ENCODE measurements at places on chromosomes 13 and 19. TPM values are rescaled to one million over a fixed set of nuclear protein-coding genes. Genes with fewer than 3 reads are reported as not detected.
A peak's percentile ranks its signal among the peaks of the same experiment; 100 is the strongest.

The PLPP2 gene
- total RNA-seq = 0.07 TPM

DNA sequence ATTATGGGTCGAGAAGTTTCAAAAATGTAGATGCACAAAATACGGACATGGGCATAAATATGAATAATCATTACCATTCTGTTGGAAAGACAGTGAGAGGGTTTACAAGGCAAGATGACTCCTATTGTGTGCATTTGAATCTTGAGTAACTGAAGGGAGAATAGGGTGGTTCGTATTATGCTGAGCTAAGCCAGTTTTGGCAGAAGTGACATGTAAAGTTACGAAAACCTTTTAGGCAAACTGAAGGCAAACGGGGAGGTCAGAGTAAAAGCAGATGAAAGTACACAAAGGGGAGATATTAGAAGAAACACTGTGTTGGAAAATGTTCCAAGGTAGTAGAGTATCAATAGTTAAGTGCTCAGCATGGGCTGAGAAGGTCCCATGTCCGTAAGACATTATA is 16.8 kb downstream of the DCT start:
- DNase-seq = no peak
- H3K4me3 ChIP-seq = no peak overlapping the region
- H3K27me3 ChIP-seq = no peaks in the 10 kb centered on the region
- peaks cover 4% of the 10 kb centered on the region for H3K4me1 ChIP-seq

DNA sequence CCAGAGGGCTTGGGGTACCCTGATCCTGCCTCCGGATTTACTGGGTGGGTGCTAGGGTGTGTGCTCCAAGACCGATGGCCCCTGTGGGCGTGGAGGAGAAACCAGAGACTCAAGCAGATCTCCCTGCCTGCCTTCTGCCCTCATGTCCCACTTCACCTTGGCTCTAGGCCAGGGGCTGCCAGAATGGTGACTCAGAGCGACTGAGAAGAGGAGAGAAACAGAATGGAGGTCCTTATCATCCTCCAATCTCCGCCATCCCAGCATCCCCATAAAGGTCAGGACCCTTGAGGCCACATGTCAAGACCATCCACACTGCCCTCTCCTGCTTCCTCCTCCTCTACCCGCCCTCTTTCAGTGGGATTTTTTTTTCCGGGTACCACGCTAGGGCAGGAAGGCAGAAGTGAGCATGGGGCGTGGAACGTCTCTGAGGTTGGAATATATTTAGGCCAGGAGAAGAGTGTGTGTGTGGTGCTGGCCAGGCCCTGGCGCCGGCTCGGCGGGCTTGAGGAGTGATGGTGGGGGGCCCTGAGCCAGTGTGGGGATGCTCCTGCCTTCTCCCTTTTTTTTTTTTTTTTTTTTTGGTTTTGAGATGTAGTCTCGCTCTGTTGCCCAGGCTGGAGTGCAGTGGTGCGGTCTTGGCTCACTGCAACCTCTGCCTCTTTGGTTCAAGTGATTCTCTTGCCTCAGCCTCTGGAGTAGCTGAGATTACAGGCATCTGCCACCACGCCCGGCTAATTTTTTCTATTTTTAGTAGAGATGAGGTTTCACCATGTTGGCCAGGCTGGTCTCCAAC is 22.3 kb downstream of the IER2 start:
- peak; percentile 85 for DNase-seq
- H3K27ac ChIP-seq = peak overlapping the region; percentile 97
- H3K27me3 ChIP-seq = no peaks in the 10 kb centered on the region
- H3K36me3 ChIP-seq = peaks cover 8% of the 10 kb centered on the region
- peak overlapping the region; percentile 88 for H3K4me3 ChIP-seq
- peaks cover 44% of the 10 kb centered on the region for H3K4me1 ChIP-seq

DNA sequence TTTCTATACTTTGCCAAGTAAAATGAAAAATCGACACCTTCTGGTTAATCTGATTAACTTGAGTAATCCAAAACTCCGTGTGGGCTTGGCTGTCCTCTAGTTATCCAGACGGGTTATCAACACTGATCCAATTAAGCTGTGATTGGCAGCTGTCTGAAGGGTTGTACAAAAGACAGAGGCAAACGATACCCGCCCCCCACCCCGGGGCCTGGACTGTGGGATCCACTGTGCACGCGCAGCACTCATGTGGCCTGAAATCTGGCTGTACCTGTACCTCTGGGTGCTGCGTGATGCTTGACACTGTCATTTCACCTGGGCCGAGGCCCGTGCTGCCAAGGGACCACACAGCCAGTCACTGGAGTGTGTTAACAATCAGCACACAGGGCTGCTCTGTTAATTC is 53.5 kb downstream of the COL4A2 start:
- H3K4me3 ChIP-seq = no peak overlapping the region
- DNase-seq = no peak
- no peaks in the 10 kb centered on the region for H3K4me1 ChIP-seq
- H3K36me3 ChIP-seq = no peaks in the 10 kb centered on the region
- H3K27me3 ChIP-seq = peaks cover 2% of the 10 kb centered on the region

The C19orf38 gene
- 3.6 TPM for total RNA-seq

The POSTN gene
- not detected for total RNA-seq

The ZNF723 gene
- not detected for total RNA-seq

- no peaks in the 10 kb centered on the region for H3K4me1 ChIP-seq
- H3K27me3 ChIP-seq = no peaks in the 10 kb centered on the region
- no peak for DNase-seq
- no peaks in the 10 kb centered on the region for H3K36me3 ChIP-seq
- no peak overlapping the region for H3K4me3 ChIP-seq
Measured at GRCh38 chr13:80235166-80235966, 105.6 kb downstream of the SPRY2 start.

The CCL25 gene
- total RNA-seq = not detected

DNA sequence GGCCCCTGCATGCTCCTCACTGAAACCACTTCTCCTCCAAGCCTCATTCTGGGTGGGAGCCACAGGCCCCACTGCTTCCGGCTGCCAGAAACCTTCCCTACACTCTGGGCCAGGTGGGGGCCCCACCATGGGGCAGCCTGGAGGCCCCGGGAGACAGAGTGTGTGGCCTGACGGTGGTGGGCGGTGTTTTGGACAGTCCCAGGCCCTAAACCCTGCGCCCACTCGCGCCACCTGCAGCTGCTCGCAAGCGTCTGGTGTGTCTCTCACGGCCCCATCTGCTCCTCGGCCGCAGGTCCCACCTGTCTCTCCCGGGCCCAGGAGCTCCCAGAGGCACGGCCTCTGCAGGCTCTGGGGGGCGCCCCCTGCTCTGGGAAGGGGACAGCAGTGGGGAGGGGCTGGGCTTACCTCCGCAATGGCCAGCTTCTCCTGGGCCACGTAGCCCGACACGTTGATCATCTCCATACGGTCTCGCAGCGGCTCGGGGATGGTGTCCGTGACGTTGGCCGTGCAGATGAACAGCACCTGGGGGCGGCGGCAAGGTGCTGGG is 5.6 kb downstream of the RPL36 start:
- no peak for DNase-seq
- H3K27me3 ChIP-seq = no peaks in the 10 kb centered on the region
- no peak overlapping the region for H3K4me3 ChIP-seq
- peaks cover 11% of the 10 kb centered on the region for H3K4me1 ChIP-seq
- H3K27ac ChIP-seq = no peak overlapping the region
- peaks cover 54% of the 10 kb centered on the region for H3K36me3 ChIP-seq

- peak overlapping the region; percentile 42 for H3K4me3 ChIP-seq
- H3K27ac ChIP-seq = peak overlapping the region; percentile 99
- H3K4me1 ChIP-seq = peaks cover 76% of the 10 kb centered on the region
- H3K36me3 ChIP-seq = peaks cover 63% of the 10 kb centered on the region
Measured at GRCh38 chr13:99353836-99354235, 46.6 kb upstream of the GPR183 start.

The PLD3 gene
- total RNA-seq = 52.2 TPM

GRCh38 chr13:20553311-20553710 is 13.6 kb upstream of the IFT88 start:
- no peaks in the 10 kb centered on the region for H3K4me1 ChIP-seq
- no peaks in the 10 kb centered on the region for H3K36me3 ChIP-seq
- DNase-seq = no peak

The RASAL3 gene
- total RNA-seq = 110 TPM

DNA sequence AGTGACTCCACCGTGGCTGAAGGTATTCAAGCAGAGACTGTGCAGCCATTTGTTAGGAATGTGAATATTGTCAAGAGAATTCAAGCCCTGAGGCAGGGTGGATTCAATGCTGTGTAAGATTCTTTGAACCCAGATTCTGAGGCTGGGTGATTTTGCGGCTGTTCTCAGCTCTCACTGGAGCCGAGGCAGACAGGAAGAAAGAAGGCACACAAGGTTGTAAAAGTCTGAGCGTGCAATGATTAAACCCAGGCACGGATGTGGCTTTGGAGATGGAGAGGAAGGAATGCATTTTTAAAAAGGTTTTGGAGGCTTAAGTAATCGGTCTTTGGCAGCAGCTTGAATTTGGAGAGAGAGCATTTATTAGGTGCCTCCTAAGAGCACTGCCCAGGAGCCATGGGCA is 187.9 kb downstream of the KATNAL1 start:
- peak overlapping the region; percentile 52 for H3K27ac ChIP-seq
- H3K4me1 ChIP-seq = peaks cover 39% of the 10 kb centered on the region
- peaks cover 5% of the 10 kb centered on the region for H3K27me3 ChIP-seq
- DNase-seq = peak; percentile 86

GRCh38 chr19:8352134-8352827 is 9.2 kb upstream of the KANK3 start:
- peaks cover 23% of the 10 kb centered on the region for H3K27me3 ChIP-seq
- peaks cover 13% of the 10 kb centered on the region for H3K4me1 ChIP-seq
- DNase-seq = no peak
- no peak overlapping the region for H3K27ac ChIP-seq
- peak overlapping the region; percentile 19 for H3K4me3 ChIP-seq
- H3K36me3 ChIP-seq = no peaks in the 10 kb centered on the region

The PINLYP gene
- 9.9 TPM for total RNA-seq

The FSD1 gene
- total RNA-seq = 44.2 TPM

GRCh38 chr13:59368693-59369092 is 795.0 kb downstream of the DIAPH3 start:
- H3K4me1 ChIP-seq = no peaks in the 10 kb centered on the region
- H3K4me3 ChIP-seq = no peak overlapping the region
- no peak overlapping the region for H3K27ac ChIP-seq
- peak; percentile 28 for DNase-seq
- no peaks in the 10 kb centered on the region for H3K27me3 ChIP-seq

DNA sequence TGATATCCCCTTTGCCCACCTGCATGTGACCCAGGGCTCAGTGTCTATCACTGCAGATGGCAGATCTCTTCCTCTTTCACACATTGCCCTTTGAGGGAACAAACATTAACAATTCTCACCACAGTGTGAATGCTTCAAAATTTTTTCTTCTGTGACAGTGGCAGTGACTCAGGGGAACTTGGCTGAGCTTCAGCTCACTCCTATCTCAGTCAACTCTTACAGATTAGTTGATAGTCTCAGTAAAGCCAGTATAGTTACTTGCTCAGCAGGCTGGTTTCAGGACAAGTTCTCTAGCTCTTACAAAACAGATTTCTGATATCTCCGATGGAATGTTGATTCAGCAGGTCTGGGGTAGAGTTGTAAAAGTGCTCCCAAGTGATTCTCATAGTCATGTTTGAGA is 166.9 kb downstream of the DLEU7 start:
- no peak overlapping the region for H3K27ac ChIP-seq
- DNase-seq = no peak
- H3K27me3 ChIP-seq = peaks cover 7% of the 10 kb centered on the region

The FFAR1 gene
- total RNA-seq = 0.14 TPM

The SMIM24 gene
- not detected for total RNA-seq

- peaks cover 23% of the 10 kb centered on the region for H3K4me1 ChIP-seq
- no peak for DNase-seq
- no peak overlapping the region for H3K4me3 ChIP-seq
- peaks cover 5% of the 10 kb centered on the region for H3K27me3 ChIP-seq
- H3K27ac ChIP-seq = no peak overlapping the region
- H3K36me3 ChIP-seq = no peaks in the 10 kb centered on the region
Measured at GRCh38 chr13:112686364-112686763, 3.5 kb upstream of the ATP11A start.

DNA sequence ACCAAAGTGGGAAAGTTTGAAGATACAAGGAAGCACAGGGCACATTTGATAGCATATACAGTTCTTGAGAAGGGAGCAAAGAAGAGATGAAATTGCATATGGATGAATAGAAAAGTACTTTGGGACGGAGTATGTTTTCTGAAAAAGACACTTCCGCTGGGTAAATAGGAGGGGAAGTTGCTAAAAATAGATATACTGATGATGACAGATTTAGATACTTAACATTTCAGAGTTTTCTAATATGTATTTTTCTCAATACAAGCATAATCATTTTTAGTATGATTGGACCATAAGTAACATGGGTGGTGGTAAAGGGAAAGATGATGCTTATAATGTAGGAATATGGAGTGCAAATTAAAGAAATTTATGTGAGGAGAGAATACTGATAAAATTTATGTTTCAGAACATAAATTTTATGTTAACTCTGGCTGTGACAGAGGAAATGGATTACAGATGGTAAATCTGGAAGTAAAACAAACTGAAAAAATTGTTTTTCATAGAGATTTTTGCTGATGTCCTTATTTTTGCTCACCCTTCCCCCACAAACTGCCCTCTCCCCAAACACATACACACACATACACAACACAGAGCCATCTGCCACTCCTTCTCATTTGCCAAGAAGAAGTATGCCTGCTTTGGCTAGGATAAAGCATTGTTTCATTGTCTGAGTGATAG is 583.9 kb upstream of the MIR17HG start:
- no peak overlapping the region for H3K27ac ChIP-seq
- H3K27me3 ChIP-seq = no peaks in the 10 kb centered on the region
- H3K4me3 ChIP-seq = no peak overlapping the region
- DNase-seq = no peak
- H3K4me1 ChIP-seq = no peaks in the 10 kb centered on the region

DNA sequence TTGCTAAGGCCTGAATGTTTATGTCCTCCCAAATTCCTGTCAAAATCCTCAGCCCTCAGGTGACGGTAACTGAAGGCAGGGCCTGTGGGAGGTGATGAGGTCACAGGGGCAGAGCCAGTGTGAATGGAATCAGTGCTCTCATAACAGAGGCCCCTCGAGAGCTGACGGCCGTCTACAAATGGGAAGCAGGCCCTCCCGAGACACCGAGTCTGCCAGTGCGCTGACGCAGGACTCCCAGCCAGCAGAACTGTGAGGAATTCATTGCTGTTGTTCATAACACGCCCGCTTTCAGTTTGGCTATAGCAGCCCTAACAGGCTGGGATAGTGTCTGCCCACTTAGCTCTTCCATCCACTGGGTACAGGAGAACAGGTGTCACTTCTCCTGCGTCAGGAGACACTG is 41.2 kb downstream of the CARS2 start:
- no peak overlapping the region for H3K4me3 ChIP-seq
- no peak for DNase-seq
- peaks cover 64% of the 10 kb centered on the region for H3K36me3 ChIP-seq
- H3K27me3 ChIP-seq = no peaks in the 10 kb centered on the region

The HPN gene
- not detected for total RNA-seq

The TMED1 gene
- total RNA-seq = 22.4 TPM

The LRRC8E gene
- total RNA-seq = not detected
